Endodermal cell (in vitro differentiated cells): ENCODE measurements at places on chromosomes 4 and X.
A peak's percentile ranks its signal among the peaks of the same experiment; 100 is the strongest.

DNA sequence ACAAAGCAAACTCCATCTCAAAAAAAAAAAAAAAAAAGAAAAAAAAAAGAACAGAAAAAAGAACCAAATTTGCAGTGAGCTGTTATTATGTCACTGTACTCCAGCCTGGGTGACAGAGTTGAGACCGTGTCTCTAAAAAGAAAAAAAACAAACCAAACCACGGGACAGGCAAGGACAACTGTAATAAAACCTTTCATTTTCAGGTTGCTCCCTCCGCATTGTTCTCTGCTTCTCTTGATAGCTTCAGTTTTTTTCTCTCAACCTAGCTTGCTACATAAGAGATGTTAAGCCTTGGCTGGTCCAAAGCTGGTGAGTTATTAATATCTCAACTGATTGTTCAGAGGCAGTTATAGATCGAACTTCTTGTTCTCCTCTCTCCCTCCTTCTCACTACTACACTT, 23.1 kb upstream of the ELF2 start:
- no peak for DNase-seq

GRCh38 chr4:48446642-48447041, 36.5 kb upstream of the SLC10A4 start:
- DNase-seq, result no peak

DNA sequence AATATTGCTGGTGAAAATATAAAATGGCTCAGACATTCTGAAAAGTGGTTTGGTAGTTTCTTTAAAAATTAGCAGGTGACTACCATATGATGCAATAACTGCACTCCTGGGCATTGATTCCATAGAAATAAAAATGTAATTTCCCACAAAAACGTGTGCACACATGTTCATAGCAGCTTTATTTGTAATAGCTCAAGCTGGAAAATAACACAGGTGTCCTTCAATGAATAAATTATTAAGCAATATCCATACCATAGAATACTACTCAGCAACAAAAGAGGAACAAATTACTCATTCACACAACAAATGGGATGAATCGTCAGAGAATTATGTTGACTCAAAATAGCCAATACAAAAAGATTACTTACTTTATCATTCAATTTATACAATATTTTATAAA, 893.7 kb upstream of the SLIT2 start:
- no peak for DNase-seq

DNA sequence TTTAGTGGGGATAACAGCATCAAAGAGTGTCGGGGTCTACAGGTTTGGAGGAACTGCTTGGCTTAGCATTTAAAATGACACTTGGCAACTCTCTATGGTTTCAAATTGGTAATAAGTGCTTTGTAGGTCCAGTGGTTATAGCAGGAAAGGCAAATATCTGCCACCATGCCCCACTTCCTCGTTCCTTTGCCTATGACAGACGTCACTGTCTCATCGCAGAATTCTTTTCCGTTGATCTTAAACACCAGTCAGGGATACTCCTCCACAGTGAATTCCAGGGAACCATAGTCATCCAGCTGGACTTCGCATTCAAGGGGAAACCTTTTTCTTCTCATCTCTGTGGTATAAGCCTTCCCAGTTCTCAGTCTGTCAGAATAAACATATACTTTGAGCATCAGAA, 319.1 kb downstream of the GPAT3 start:
- DNase-seq, result no peak

- DNase-seq, result no peak
These were observed 338.4 kb upstream of the GNPDA2 start for GRCh38 chr4:45064741-45065140.

DNA sequence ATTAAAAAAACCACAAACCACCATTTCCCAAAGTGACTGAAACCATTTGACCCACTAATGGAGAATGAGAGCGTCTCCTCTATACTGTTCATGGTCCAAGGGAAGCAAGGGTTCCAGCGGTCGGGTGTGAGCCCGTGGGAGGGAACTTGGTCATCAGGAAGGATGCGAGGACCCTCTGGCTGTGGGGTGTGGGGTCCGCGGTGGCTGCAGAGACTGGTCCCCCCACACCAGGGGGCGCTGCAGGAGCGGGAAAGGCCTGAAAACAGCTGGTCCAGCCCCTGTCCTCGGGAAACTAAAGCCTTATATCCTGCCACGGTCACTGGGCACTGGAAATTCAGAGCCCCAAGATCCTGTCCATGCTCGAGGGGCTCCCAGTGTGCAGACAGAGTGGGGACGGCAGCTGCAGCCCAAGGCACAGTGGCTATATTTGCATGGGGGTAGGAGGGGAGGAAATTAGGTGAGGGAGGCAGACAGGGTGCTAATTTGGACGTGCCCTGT, 4.3 kb downstream of the BLOC1S4 start:
- DNase-seq, result peak; percentile 96

DNA sequence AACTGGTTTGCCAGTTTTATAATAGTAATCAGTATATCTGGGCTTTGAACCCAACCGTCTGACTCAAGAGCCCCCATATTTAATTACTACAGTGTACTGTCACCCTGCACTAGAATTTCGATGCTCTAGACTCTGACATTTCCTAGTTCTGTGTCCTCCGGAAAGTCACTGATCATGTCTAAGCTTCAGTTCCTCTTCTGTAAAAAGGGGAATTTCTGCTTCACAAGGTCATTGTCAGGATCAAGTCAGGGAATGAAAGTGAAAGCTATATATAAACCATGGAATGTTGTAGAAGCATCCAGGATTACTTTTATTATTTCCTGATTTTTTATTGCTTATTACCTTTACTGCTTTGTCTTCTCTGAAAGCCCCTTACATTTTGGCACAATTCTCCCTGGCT, 4.0 kb upstream of the KCNIP4 start:
- DNase-seq, result no peak

GRCh38 chr4:53763813-53764597, 172.7 kb upstream of the LNX1 start:
- no peak for DNase-seq

GRCh38 chrX:74249963-74250362, 54.0 kb upstream of the ZCCHC13 start:
- peak; percentile 95 for DNase-seq

- DNase-seq, result no peak
These were observed 276.0 kb downstream of the FBXW7 start for GRCh38 chr4:152259866-152260265.

- peak; percentile 50 for DNase-seq
These were observed 730 bp downstream of the VBP1 start for GRCh38 chrX:155216940-155217440.

- DNase-seq, result no peak
These were observed 198.1 kb upstream of the PUDP start for GRCh38 chrX:7346021-7346420.

DNA sequence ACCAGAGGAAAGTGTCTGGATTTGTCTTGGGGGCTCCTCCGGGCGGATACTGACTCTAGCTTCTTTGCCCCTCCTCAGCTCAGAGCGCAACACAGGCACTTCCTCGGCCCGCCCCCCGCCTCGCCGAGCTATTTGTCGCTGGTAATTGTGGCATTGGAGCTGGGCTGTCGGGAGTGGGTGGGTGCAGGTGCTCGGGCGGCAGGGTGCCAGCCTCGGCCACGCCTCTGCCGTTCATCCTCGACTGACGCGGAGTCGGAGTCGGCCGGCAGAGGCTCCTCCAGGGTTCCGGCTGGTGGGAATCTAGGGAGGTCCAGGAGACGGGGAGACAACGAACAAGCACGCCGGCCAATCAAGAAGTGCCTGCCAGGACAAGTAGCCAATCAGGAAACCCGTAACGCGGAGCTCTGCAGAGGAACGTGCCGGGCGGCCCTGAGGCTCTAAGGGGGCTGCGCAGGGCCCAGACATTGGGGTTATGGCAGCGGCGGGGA, 3.9 kb upstream of the SYN1 start:
- peak; percentile 94 for DNase-seq

DNA sequence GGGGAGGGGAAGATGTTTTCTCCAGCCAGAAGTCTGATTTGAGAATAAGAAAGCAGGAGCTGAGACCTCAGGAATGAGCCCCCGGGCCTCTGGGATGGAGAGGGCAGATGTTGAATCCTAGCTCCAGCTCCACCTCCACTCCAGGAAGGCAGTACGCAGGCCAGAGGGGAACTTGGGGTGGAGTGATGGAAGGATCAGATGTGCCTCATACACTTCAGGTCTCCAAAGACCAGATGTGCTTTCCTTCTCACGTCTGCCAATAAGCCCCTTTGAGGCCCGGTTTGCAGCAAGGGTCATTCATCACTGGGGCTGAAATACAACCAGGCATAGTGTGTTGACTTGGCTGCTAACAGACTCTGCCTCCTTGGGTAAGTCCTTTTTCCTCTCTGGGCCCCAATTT, 28.1 kb downstream of the STARD8 start:
- DNase-seq, result no peak

DNA sequence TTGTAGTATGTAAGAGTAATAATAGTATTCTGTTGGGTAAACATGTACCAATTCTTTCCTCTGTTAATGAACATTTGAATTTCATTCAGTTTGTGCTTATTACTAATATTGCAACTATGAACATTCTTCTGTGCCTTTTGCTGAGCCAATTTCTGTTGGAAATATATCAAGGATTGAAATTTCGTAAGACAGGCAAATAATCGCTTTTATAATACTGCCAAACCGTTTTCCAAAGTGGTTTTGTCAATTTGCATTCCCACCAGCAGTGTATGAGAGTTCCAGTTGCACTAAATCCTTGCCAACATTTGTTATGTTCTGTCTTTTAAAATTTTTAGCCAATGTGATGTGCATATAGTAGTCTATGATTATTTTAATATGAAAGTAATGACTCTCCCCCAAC, 38.6 kb downstream of the MAGEB17 start:
- DNase-seq, result no peak

DNA sequence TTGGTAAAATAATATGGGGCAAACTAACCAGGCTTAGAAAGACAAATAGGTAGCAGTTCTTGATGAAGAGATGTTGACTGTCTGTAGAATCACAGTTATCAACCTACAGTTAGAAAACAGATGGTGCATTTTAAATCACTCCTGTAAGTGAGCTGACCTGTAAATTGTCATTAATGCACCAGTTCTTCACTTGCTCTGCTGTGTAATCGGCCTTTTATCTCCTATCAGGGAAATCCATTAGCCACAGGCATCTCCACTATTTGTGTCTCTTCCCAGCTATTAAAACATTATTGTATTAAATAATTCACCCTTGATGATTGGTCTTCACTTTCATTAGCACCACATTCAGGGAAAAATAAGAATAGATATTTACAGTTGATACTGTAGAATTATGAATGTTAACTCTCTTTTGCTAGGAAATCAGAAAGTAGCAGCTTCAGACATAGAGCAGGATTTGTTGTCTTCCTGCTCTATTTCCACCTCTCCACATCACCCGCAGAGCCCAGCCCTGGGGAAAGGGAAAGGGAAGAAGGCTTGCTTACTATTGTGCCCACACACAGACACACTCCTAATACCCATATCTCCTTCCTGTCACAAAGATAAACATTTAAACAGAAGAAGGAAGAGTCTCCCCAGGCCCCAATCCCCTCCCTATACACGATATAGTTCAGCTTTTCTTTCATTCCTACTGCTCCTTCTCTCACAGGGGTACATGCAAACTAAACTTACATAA, 97.1 kb downstream of the REELD1 start:
- DNase-seq, result no peak

- no peak for DNase-seq
These were observed 1.9 kb downstream of the GPM6A start for GRCh38 chr4:175810073-175810730.

DNA sequence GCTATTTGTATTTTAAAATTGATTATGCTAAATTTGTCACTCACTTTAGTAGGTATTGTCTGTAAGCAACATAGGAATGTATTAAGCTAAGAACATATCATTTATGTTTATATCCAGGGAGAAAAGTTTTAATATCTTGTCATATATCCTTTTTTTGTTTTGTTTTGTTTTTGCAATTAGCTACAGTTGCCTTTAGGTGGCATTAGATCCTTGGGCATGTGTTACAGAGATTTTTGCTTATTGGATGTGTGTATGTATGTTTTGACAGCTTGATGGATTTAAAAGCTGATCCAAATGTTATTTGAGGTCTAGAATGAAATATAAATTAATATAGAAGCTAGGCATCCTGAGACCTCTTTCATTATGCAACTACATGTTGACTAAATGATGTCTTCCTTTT, 36.1 kb upstream of the OTUD4 start:
- no peak for DNase-seq

DNA sequence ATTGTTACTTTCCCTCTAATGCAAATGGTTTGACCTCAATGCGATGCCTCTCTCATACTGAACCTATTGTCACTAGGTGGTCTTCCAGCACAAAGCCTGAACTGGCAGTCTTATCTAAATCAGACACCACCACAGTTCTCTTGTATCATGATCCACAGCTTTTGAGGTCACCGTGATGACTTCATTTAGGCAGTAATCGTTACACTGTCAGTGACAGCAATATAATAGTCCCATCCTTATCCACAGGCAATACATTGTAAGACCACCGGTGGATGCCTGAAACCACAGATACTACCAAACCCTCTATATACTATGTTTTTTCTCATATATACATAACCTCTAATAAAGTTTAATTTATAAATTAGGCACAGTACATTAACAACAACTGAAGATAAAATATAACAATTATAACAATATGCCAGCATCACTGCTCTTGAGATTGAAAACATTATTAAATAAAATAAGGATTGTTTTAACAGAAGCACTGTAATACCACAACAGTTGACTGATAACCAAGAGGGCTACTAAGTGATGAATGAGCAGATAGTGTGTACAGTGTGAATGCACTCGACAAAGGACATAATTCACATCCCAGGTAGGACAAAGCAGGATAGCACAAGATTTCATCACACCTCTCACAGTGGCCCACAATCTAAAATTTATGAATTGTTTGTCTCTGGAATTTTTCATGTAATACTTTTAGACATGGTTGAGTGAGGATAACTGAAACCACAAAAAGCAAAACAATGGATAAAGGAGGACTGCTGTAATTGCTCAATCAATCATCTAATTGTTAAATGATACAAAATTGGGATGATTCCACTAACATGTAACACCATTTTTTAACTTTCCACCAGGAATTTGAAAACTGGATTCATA, 419.4 kb downstream of the CENPC start:
- DNase-seq, result no peak

GRCh38 chrX:150770623-150771022, 77.4 kb downstream of the MTMR1 start:
- DNase-seq, result peak; percentile 48

GRCh38 chrX:96394598-96394997, 290.0 kb upstream of the DIAPH2 start:
- DNase-seq, result no peak

DNA sequence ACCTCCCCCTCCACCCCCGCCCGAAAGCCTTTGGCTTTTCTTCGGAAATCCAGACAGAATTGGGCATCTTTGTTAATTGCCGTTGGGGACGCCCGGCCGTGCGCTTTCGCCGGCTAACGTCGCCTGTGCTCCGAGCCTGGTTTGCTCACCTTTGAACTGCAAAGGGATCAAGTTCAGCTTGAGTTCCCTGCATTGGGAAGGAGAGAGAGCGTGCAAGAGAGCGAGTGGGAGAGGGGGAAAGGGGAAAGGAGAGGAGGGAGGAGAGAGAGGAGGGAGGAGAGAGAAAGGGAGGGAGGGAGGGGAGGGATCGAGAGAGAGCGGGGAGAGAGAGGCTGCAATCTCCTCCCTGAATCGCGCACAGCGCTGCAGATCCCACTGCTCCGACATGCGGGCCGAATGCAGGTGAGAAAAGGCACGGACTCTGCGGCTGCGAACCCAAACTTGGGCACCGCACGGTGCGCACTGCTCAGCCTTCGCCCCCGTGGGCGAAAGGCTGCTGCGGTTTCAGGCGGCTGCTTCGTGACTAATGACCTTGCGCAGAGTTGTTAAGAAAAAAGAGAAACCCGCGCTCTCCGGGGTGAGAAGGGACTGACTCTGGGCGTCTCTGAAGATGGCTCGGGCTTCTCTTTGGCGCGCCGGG, at the start of gene PCDH7:
PCDH7 (plus strand) TSS at position 349 of the 640 bp plus-strand sequence. CDS start 1,054 bp downstream, outside the sequence.
- DNase-seq, result peak; percentile 87

GRCh38 chrX:2685886-2686285, 5.2 kb upstream of the CD99 start:
- DNase-seq, result no peak
